ENCODE measurements at places on chromosomes 16 and 17.
A peak's percentile ranks its signal among the peaks of the same experiment; 100 is the strongest.

DNA sequence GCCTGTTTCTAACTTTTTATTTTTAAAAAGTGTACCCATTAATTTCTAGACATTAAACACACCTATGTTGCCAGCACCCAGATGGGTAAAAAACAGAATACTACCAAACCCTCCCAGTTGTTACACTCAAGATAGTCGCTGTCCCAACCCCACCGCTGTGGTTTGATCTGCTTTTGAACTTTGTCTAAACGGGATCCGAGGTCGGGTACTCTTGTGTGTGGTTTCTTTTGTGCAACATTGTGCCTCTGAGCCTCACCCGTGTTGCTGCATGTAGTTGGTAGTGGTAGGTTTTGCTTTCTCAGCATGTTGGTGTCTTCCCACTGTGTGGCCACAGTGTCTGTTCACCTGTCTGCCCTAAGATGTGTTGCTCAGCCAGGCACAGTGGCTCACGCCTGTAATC is 4.3 kb downstream of the KLHL36 start:
- DNase-seq, result no peak

DNA sequence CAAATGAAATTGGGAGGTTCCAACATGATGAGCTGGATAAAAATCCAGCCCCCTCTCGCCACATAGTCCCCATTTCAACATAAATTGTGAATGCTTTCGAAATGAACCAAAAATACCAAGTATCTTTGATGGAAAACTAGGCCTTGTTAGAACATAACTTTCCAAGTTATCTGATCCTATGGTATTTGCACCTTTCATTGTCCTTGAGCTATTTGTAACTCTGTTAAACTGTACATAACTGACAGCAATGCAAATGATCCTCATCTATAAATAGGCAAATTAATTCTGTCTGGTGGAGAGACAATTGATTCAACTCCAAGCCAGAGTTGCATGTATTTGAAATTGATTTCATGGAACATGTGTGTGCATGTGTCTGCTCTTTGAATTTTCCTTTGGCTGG is 18.2 kb downstream of the CMTM4 start:
- DNase-seq, result no peak

GRCh38 chr17:56793531-56793930 is 40.2 kb downstream of the C17orf67 start:
- no peak for DNase-seq

DNA sequence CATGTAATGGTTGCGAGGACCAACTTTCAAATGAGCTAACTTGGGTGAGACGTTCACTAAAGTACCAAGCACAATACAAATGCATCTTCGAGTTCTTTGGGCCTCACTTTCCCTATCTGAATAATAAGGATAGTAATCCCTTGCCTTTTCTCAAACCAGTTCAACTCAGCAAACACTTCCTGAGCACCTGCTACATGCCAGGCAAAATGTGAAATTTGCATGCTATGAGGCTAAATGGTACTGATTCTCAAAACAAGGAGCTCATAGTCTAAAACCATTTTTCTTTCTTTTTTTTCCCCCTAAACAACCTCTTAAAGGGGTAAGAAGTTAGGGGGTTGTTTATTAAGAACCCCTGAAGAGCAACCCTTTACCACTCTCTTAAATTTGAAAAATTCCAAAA is 101.4 kb upstream of the HLF start:
- DNase-seq, result no peak

GRCh38 chr17:68993112-68993511 is 37.9 kb upstream of the ABCA8 start:
- DNase-seq, result no peak

GRCh38 chr16:72094266-72094610 is 591 bp downstream of the DHX38 start:
- no peak for DNase-seq

DNA sequence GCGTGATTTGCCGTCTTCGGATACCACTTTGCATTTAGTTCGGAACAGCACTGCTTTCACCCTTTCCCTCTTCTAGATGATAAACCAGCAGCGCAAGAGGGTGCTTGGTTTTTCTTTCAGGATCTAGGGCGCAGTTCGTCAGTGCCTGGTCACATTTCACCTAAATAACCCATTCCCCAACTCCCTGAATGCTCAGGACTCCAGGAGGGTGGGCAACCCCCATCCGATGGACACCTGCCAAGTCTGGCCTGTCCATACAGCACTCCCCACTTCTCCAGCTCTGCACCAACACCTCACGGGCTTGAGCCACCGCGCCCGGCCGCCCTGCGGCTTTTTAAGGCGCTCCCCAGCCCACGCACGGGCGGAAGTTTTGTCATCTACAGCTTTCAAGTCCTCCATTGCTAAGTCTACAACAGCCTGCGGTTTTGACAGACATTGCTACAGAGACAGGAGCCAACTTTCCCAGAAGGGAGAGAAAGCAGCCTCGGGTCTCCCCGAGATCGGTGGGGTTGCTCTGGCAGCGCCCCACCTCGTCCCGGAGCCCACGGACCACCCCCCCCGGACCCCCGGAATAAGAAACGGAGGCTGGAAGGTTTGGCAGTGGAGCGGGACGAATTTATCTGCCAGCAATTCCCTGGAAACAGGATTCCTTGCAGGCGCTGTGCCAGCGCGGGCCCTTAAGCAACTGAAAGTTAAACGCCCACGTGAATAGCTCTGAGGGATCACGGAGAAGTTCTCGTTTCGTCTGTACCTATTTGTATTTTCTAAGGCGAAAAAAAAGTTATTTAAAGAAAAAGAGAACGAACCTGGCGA is 38.6 kb upstream of the SLFN13 start:
- no peak for DNase-seq

DNA sequence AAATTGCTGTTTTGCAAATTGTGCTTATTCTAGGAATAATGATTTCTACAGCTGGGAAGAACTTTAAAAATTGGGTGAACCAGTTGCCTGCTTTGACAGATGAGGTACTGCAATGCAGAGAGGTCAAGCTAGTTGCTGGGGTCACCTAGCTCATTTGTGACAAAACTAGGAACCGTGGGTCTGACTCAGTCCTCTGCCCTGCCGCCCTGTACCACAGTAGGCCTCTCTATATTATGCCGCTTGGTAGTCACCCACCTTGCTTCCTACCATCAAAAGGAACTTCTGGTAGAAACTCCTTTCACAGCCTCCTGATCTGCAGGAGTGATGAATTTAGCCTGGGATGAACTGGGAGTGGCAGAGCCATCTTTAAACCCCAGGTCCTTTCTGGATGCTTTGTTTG is 105.7 kb downstream of the PITPNC1 start:
- no peak for DNase-seq

DNA sequence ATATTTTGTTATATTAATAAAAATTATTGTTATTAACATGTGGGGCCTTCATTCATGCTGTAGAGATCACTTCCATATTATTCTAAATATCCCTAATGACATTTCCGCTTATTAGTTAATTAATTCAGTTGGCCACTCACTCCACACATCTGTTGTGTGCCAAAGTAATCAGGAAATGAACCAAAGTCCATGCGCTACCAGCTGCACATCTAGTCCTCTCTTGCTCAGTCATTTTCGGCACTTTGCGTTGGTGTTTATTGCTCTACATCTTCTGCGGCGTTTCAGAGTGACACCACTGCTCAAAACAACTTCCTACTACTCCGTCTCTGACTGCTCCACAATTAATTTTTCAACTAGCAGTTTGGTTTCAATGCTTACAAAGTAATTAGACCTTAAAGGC is 101.4 kb upstream of the ZFHX3 start:
- DNase-seq, result no peak

DNA sequence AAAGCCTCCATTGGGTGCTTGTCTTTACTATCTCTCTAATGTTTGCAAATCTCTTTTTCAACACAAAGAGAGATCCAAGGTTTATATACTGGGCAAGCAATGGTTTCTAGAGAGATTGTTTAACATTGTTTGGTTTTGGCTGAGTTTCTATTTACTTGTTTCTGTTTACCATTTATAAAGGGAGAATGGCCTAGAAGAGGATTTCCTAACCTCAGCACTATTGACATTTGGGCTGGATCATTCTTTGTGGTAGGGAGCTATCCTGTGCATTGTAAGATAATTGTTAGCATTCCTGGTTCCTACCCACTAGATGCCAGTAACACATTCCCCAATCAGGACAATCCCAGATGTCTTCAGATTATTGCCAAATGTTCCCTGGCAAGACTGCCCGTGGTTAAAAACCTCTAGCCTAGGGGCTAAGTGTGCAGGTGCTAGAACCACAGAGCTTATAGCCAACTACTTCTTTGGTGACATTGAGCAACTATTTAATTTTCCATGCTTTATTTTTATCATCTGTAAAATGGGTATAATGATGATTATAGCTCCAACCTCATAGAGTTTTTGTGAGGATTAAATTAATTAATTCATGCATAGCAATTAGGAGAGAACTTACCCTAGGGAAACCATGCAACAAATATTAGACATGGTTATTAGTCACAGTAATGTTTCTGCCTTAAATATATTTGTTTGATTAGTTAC is 413.9 kb upstream of the MAF start:
- no peak for DNase-seq

DNA sequence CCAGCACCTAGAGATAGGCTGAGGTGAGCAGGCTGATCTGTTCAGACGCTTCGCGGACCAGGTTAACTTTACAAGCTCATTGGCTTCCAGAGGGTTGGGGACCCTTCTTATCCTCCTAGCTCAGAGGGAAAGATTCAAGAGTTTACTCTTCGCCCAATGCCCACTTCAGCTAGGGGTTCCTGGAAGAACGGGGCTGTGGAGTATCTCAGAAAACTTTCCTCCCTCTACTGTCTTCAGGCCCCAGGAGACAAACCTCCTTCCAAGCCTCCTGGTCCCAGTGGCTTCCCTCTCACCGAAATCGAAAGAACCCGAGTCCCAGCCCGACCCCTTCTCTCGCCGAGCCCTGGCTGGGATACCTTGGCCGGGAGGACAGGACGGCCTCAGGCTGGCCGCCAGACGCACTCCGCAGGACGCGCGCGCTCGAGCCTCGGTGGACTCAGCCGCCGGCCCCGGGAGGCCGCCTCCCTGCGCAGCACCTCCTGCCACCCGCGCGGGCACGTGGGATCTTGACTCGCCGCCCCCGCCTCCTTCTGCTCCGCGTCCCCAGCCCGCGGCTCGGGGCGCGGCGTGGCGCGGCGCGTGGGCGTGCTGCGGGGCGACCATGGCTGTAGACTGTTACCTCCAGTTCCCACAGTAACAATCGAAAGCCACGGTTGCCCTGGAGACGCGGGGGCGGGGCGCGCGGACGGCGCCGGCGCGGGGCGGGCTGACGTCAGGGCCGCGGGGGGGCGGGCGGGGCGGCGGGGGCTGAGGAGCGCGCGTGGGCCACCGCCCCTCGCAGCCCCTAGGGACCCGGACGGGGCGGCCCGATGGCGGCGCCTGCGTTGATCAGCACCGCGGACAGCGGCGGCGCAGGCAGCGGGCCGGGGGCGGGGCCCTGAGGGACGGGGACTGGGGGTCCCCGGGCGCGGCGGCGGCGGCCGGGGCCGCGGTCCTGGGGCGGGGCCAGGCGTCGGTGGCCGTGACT is 5.3 kb upstream of the HIC1 start:
- DNase-seq, result peak; percentile 72

GRCh38 chr16:87235810-87236515 is 81.2 kb downstream of the C16orf95 start:
- DNase-seq, result peak; percentile 70

GRCh38 chr17:13735444-13735843 is 133.7 kb upstream of the HS3ST3A1 start:
- no peak for DNase-seq

DNA sequence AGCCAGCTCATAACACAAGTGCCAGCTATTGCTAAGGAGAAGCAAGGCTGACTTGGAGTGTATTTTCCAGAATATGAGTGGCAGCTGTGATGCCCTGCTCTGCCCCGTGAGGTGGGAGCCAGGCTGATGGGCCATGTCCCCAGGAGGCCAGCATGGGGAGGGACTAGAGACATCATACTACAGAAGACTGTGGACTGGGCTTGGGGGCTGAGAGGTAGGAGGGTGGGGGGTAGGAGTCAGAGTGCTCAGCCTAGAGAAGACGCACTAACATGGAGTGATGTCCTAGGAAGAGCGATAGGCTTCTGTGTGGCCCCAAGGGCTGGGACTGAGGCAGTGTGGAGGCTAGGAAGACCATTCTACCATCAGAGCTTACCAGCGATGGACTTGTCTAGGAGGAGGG is 143.7 kb downstream of the WSCD1 start:
- DNase-seq, result no peak

DNA sequence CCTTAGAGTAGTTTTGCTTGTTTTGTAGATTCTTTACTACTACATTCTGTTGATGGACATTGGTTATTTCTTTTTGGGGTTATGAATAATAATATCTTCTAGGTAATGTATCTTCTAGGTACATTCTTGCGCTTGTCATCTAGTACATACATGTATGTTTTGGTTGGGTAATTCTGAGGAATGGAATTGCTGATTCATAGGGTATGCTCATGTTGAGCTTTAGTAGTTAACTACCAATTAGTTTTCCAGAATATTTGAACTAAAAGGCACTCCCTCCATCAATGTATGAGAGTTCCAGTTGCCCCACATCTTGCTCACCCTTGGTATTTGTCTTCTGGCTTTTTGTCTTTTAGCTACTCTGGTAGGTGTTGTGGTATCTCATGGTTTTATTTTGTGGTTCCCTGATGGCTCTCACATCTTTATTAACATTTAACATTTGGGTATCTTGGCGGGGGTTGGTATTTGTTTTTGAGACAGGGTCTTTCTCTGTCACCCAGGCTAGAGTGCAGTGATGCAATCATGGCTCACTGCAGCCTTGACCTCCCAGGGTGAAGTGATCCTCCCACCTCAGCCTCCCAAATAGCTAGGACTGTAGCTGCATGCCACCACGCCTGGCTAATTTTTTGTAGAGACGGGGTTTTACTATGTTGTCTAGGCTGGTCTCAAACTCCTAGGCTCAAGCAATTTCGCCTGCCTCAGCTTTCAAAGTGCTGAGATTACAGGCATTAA is 47.1 kb downstream of the SLC6A4 start:
- DNase-seq, result no peak

DNA sequence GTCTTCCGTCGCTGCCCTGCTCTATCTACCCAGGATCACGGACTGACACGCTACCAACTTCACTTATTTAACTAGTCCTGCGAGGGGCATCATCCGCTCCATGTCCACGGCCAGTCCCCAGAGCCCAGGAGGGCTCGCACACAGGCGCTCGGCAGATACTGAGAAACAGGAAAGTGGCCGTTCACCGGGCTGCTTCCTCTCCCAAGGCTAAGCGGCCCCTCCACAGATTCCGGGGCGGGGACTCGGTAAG is 388 bp downstream of the OXLD1 start:
- peak; percentile 67 for DNase-seq

DNA sequence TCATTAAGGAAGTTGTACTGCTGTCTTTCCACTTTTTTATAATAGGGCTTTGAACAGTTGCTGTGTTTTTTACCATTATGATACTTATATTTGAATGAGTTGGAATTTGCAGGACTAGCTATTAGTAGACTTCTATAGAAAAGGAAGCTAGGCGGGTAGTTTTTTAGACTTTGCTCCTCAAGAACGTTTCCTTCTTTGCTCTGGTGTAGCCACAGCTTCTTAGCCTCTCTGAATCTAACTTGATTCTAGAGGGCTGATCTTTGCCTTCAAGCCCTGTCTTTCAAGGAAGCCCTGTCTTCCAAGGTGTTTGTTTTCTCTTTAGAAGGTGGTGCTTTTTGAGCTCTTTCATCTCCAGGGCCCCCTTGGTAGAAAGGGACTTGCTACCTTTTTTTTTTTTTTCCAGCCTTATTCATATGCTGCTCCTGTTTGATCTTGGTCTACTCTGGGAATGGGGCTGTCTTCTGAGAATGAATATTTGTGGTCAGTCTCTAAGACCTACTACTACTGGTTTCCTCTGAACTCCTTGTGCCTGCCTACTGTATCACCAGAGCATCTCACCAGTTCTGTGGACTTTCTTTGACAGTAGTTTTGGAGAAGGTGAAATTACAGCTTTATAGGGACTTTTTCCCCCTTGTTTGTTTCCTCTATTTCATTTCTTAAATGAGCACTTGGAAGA is 52.3 kb upstream of the RASL10B start:
- no peak for DNase-seq

Data from GDM1 (cell line).